ENCODE measurements at places on chromosomes 5 and 9.

DNA sequence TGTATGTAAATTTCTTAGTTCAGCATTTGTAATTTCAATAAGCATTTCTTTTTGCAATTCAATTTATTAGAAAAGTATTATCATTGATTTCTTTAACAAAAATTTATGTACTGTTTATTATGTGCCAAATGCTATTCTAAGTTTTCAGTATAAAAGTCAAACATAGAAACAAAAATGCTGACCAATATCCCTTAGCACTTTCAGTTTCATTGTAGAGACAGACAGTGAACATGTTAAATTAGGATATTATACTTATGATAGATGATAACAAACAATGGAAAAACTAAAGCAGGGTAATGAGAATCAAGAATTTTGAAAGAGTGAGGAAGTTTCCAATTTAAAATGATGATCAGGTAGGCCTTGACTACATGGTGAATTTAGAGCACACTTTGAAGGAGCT, 1106.0 kb downstream of the TAF11L14 start:
- no peak for DNase-seq

DNA sequence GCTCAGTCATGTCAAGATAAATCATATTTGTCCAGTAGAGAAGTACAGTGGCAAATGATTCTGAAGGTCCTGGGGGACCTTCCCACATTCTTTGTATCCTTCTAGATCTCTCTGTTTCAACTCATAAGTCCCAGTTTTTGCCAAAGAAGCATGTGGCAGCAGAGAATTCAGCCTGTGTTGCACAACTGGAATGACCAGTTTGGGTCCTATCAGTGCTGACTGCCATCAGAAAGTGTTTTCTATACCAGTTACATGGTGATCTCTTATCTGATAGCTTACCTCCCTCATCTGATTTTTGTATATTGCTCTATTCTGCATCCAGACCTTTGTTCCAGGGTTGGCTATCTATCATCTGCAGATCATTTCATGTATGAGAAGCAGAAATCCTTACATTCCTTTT, 21.7 kb downstream of the GM2A start:
- DNase-seq, result no peak

GRCh38 chr9:106890608-106891007, 27.6 kb downstream of the ZNF462 start:
- no peak for DNase-seq

- no peak for DNase-seq
Measured at GRCh38 chr5:135242866-135243555, 156.0 kb downstream of the MACROH2A1 start.

DNA sequence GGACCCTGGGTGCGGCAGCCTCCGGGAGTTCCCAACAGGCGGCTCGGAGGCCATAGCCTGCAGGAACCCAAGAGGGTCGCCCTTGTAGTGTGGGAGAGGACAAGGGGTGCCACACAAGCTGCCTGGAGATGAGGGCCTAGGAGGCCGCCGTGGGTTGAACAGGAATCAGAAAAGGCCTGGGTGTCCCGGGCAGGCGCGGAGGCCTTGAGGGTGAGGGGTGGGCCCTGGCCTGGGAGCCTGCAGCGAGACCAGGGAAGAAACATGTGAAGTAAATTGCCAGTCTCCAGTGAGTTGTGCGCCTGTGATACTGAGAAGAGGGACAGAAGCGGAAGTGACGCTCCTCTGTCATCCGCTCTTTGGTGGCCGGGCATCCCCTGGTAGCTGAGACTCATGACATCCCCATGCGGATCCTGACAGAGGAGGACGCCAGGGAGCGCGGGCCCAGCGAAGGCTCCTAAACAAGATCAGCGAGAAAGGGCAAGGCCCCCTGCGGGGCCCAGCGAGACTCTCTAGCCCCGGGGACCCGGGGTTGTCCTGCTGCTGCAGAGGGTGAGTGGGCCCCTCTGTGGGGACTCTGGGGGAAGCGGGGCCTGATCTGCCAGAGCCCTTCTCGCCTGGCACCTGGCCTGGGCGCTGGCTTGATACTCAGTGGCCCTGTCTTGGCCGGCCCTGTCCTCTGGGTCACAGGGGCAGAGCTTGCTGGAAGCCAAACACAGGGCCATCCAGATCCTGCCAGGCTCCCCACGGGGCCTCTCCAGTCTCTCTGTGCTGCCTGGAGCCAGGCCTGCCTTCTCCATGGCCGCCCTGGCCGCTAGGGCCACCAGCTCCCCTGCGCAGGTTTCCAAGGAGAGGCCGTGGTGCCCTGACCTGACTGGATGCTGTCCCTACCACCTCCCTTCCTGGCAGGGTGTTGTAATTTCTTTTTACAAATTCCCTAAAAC, 788.4 kb downstream of the TLE4 start:
- no peak for DNase-seq

GRCh38 chr9:126392662-126393371, 66.2 kb downstream of the MVB12B start:
- DNase-seq, result no peak

GRCh38 chr9:111063332-111063731, 25.1 kb upstream of the LPAR1 start:
- no peak for DNase-seq

DNA sequence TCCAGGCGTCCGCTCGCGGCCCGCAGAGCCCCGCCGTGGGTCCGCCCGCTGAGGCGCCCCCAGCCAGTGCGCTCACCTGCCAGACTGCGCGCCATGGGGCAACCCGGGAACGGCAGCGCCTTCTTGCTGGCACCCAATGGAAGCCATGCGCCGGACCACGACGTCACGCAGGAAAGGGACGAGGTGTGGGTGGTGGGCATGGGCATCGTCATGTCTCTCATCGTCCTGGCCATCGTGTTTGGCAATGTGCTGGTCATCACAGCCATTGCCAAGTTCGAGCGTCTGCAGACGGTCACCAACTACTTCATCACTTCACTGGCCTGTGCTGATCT, 294 bp downstream of the ADRB2 start:
- no peak for DNase-seq

DNA sequence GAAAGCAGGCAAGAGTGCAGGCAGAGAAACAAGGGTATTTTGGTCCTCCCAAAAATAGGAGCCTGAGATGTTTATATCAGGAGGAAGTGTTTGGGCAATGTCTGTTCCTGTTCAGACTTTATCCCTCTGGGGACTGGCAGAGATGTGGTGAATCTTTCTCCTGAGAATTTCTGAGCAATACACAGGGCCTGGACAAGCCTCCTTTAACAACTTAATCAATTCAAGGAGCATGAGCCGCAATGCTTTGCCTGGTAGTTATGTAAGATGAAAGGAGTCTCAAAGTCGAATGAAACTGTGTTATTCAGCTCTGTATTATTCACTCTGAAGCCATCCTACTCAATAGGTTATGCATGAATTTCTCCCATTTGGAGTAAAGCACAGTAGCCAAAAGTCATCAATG, 365.6 kb downstream of the MAN2A1 start:
- DNase-seq, result no peak

Measured in activated T-cell treated with anti-CD3 and anti-CD28 coated beads, Interleukin-2, amount 50 U/mL, for 1 hour (primary cell).